Endothelial cell of umbilical vein (primary cell): ENCODE measurements at places on chromosomes 12 and 14. TPM values are rescaled to one million over a fixed set of nuclear protein-coding genes. Genes with fewer than 3 reads are reported as not detected.

C12orf56 gene
- not detected in 2 replicates for total RNA-seq

GRCh38 chr12:53651737-53652136 lies 24.1 kb downstream of the ATP5MC2 start:
- no peak for DNase-seq

CLEC1A gene
- 22.5 and 24.2 TPM in 2 replicates for total RNA-seq

- DNase-seq: no peak
These were observed 154.8 kb downstream of the TMTC2 start for GRCh38 chr12:82841487-82841904.

DNA sequence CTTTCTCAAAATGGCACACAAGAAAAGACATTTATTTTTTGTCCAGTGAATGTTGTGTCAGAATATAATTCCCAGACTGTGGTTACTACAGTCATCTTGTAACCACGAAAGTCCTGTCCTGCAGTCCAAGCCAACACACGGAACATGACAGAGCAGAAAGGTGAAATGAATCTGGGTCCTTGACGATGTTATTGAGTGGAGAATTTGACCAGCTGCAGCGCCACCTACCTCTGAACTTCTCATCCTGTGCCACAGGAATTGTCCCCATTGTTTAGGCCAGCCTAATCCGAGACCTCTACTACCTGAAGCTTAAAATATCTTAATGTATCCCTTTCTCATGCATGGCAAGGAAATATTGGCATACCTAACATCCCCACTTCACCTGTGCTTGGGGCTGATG lies 64.1 kb upstream of the OTX2 start:
- peak; percentile 2 for DNase-seq

DNA sequence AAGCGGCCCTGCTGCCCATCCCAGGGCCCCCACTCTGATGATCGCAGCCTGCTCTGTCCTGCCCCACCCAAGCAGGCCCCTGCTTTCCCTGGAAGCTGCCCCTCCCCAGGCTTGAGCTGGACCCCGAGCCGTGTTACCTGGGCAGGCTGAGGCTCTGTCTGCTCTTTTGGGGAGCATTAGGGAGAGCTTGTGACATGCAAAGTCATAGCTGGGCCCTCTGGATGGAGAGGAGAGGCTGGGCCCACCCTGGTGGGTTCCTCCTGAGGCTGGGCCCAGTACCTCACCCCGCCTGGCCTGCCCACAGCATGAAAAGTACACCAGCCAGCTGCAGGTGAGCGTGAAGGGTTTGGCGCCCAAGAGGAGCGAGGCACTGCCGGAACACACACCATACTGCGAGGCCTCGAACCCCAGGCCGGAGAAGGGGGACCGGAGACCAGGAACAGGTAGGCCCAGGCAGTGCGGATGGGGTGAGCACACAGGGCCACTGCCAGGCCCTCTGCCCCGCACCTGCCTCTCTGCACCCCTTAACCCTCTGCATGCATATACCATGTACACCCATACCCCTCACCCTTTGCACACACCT lies 15.0 kb downstream of the CEP170B start:
- DNase-seq: no peak
